Left ventricle myocardium inferior (tissue), 1 donor: ENCODE measurements at places on chromosomes 11 and 22. TPM values are rescaled to one million over a fixed set of nuclear protein-coding genes. Genes with fewer than 3 reads are reported as not detected.

DNA sequence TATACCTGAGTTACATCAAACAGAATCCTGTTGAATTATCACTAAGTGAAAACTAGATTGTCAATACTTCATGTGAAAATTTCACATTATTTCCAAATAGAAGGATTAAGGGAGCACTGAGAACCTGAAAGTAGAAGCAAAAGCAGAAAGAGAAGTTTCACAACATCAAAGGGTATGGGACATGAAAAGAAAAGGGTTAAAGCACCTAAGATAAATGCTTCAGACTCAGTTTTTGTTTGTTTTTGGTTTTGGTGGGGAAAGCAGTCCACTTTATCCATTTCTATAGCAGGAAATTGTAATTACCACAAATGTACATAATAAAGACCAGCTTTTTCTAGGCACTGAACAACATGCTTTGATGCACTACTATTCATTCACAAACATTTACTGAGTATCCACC is 1069.7 kb upstream of the CCDC90B start:
- DNase-seq = no peak

- no peak for DNase-seq
These were observed 70.2 kb upstream of the CREB3L1 start for GRCh38 chr11:46207270-46207669.

GRCh38 chr11:36030731-36031281 is 86.9 kb downstream of the LDLRAD3 start:
- DNase-seq = no peak

GRCh38 chr11:112625814-112626213 is 335.4 kb upstream of the NCAM1 start:
- no peak for DNase-seq

DNA sequence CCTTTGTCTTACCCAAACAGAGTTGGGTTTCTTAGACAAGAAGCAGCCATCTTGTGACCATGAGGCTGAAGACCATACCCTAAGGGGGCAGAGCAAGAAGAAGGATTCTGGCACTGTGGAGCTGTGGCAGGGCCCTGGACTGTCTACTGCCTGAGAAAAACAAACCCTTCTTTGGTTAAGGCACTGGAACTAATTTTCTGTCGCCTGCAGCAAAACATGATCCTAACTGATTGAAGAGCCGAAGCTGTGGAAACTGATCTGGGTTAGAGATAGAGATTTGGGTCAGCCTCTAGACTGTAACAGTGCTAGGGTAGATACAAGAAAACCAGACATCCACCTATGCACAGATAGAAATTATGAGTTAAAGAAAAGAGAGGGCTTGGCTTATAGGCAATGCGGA is 11.3 kb upstream of the ACER3 start:
- DNase-seq = no peak

DNA sequence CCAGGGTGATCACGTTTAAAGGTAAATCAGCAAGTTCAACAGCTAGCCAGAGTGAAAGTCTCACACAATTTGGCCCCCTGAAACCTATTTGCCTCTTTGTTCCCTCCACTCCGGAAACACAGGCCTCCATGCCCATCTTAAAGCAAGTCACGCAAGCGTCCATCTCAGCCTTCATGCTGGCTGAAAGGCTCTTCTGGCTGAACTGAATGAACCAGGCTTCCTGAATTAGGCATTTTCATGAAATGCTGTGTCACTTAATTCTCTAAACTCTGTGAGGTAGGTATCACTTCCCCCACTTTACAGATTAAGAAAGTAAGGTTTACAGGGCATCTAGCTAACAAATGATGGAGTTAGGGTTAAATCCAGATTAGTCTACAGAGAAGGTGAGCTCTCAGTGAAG is 1.4 kb downstream of the SLC25A17 start:
- no peak for DNase-seq

DNA sequence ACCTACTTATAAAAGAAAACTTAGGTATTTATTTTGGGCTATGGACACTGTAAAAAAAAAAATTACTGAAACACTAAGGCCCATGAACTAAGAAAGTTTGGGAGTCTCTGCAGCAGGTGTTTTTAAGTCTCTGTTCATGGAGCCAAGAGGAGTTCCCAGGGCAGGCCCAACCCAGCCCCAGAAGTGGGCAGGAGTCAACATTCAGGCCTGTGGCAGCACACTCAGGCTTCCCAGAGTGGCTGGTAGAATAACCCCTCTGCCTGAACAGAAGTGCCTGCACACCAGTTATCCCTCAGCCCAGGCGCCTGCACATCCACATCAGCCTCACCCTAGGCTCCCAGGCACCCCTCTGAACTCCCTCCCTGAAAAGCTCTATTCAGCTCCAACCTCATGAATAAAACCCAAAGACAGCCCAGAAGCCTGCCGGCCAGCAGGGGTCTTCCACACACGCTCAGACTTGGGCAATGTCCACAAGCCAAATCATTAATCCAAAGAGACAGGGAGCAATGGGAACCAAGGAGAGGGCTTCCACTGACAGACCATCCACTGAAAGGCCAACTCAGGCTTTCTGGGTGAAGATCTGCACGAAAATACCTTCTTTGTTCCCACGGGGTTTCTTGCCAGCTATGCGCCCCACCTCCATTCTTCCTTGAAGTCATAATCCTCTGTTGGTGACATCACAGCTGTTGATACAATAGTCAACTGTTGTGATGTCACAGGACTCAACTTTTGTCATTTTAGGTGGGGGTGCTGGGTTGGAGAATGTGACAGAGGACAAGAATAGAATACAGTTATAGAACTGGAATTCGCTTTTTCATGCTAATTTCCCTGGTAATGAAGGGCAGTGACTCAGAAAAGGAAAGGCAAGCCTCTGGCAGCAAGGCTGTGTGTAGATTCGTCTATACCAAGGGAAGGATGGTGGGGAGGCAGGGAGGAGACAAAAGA is 83.7 kb downstream of the RPL27A start:
- no peak for DNase-seq

Gene MMP3
- total RNA-seq = not detected

Gene SLC5A4
- total RNA-seq = 0.27 TPM

Gene GLYAT
- not detected for total RNA-seq

Gene DUSP8
- total RNA-seq = 15.3 TPM

Gene KCNK7
- 0.85 TPM for total RNA-seq

Gene F2
- total RNA-seq = not detected

Gene HBG1
- not detected for total RNA-seq

Gene TRIM51
- total RNA-seq = not detected
